Urinary bladder (tissue), 4 donors: ENCODE measurements at places on chromosomes 1 and 21.

GRCh38 chr1:230175839-230176238, 108.8 kb downstream of the GALNT2 start:
- no peak for DNase-seq

- no peak for DNase-seq
Measured at GRCh38 chr1:208785629-208786028, 541.4 kb upstream of the PLXNA2 start.

GRCh38 chr1:208300084-208300770, 56.0 kb upstream of the PLXNA2 start:
- no peak for DNase-seq

DNA sequence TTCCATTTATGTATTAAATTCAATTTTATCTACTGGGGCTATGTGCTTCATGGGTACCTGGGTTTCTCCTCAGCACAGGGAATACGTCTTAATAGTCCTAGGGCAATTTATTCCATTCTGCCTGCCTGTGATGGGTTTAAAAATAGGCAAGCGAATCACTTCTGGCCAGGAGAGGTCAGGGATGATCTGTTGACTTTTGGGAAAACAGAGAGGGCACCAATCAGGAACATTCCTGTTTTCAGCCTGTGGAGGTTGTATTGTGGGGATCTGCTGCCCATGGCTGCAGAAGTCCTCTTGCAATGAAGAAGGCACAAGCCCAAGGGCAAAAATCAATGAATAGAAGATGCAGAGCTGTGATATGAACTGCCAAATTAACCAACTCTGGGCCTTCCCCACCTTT, 303.1 kb downstream of the CTH start:
- no peak for DNase-seq

- DNase-seq = no peak
Measured at GRCh38 chr1:55560266-55560665, 345.1 kb upstream of the USP24 start.

- no peak for DNase-seq
Measured at GRCh38 chr1:40625076-40625475, 40.4 kb downstream of the RIMS3 start.

DNA sequence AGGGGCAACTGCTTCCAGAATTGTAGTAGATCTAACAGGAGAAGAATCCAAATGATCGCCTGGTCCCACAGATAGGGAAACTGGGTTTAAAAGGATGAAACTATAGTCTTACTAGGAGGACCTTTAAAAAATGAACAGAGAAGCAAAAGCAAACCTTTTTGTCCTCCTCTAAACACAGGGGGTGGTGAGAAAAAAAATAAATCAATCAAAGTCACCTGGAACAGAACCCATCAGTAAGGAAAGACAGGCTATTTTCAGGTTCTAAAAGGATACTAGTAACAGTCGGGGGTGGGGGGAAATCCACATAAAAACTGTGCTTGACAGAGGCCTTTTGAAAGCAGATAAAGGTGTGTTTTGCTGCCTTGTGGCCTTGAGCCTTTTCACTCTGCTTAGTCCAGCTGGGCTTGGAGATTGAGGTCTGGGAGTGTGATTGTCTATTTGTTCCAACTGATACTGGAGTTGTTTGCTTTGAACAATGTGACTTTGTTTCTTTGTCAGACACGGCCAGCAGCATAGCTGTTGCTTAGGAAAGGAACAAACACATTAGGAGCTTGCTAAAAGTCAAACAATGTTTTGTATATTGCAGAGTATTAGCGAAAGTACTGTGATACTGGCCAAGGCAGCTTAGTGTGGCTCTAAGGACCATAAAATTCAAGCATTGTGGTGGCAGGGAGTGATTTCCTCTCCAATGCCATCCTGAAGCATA, 141.1 kb upstream of the IRF2BP2 start:
- no peak for DNase-seq

GRCh38 chr1:207423560-207424292, 30.4 kb upstream of the CR2 start:
- no peak for DNase-seq

DNA sequence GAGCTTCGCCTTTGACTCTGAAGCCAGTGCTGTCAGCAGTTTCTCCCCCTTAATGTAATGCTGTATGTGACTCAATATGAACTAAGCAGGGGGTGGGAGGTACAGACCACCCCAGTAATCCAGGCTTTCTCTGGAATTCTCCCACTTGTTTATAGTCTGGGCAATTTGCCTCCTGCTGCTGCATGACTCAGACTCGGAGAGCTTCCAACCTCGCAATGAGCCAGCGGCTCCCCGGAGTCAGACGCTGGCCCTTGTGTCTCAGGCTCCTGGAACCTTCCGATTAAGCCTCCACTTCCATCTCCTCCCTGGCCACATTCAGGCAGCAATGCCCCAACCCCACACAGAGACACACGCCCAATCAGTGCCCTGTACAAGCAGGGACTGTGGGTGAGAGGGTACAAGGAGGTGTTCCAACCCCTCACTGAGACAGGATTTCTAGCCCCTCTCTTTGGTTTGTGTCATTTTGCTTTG, 471.7 kb upstream of the VAMP3 start:
- DNase-seq = peak; percentile 66

- peak; percentile 52 for DNase-seq
Measured at GRCh38 chr1:92994105-92994712, 32.9 kb upstream of the DIPK1A start.

- DNase-seq = no peak
Measured at GRCh38 chr1:9292361-9293240, at the start of gene SPSB1. Gene SPSB1, plus strand, starts transcription at chr1:9292894. Its CDS starts 62,998 bp downstream, at chr1:9355892.

DNA sequence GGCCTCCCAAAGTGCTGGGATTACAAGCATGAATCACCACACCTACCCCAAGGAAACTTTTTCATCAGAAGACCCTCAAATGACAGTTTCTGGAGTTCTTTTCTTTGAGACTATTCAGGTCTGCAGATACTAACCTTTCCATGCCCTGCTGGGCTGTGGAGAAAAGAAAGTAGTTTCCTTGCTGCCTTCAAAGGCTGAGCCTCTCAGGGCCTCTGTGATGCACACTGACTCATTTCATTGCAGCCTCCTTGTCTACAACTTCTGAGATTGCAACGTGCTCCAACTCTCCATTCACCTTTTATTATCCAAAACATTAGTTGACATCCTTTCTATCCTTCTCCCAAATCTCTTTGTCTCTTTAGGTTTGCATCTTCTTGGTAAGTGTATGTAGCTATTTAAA, 8.8 kb upstream of the SAMSN1 start:
- no peak for DNase-seq

DNA sequence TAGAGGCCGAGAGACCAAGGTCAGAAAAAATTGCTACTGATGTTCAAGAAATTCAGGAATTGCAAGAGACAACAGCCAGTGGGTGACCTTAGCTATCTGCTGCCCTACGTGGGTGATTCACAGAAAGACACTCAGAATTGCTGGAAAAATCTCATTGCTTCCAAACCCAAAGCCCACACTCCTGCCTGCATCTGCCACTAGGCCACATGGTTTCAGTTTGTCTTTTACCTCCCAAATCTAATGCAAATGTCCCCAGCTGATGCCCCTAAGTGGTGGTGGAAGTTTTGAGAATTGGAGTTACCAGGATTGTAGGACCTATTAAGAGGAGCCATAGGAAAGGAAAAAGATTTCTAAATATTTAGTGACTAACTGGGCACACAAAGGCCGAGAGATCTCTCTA, 341.5 kb upstream of the CHRM3 start:
- DNase-seq = no peak

DNA sequence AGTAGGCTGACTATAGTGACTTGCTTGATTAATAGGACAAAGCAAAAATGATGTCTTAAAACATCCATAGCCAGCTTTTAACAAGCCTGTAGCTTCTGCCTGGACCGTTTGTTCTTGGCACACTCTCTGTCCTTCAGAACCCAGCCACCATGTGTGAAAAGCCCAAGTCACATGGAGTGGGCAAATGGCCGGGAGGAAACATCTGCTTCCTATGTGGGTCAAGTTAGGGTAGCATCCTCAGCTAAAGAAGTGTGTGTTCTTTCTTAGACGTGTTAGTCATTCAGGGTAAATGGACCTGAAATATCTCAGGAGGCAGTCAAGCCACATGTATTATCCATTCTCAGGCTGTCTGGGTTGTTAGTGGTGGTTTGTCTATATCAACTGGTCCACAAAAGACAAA, 23.4 kb downstream of the RD3 start:
- DNase-seq = no peak

GRCh38 chr1:162303004-162303344, 73.7 kb downstream of the SPATA46 start:
- no peak for DNase-seq

GRCh38 chr1:151485685-151486255, 25.4 kb upstream of the CGN start:
- no peak for DNase-seq

- DNase-seq = no peak
Measured at GRCh38 chr1:12161662-12162458, 4.9 kb upstream of the TNFRSF1B start.

- no peak for DNase-seq
Measured at GRCh38 chr1:182255494-182255893, 136.1 kb downstream of the GLUL start.

GRCh38 chr1:234114648-234115307, 210.3 kb downstream of the SLC35F3 start:
- DNase-seq = no peak

DNA sequence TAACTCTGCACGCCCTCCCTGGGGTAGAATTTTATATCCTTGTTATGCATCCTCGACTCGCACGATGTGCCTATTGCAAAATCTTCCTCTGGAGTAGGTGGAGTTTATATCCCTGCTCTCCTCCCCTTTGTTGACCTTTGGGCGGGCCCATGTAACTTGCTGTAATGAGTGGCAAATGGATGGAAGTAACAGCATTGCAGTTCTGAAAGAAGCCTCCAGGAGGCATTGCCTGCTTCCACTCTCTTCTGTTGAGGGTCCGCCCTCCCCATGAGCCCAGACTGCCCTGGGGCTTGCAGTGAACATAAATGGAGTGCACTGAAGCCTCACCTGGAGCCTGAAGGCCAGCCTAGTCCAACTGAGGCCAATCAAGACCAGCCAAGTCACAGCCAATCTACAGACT, 62.2 kb upstream of the GRIK3 start:
- no peak for DNase-seq

GRCh38 chr21:44575307-44576024, 1.9 kb downstream of the KRTAP10-4 start:
- DNase-seq = no peak

- DNase-seq = no peak
Measured at GRCh38 chr1:200877839-200878551, 5.2 kb downstream of the GPR25 start.

DNA sequence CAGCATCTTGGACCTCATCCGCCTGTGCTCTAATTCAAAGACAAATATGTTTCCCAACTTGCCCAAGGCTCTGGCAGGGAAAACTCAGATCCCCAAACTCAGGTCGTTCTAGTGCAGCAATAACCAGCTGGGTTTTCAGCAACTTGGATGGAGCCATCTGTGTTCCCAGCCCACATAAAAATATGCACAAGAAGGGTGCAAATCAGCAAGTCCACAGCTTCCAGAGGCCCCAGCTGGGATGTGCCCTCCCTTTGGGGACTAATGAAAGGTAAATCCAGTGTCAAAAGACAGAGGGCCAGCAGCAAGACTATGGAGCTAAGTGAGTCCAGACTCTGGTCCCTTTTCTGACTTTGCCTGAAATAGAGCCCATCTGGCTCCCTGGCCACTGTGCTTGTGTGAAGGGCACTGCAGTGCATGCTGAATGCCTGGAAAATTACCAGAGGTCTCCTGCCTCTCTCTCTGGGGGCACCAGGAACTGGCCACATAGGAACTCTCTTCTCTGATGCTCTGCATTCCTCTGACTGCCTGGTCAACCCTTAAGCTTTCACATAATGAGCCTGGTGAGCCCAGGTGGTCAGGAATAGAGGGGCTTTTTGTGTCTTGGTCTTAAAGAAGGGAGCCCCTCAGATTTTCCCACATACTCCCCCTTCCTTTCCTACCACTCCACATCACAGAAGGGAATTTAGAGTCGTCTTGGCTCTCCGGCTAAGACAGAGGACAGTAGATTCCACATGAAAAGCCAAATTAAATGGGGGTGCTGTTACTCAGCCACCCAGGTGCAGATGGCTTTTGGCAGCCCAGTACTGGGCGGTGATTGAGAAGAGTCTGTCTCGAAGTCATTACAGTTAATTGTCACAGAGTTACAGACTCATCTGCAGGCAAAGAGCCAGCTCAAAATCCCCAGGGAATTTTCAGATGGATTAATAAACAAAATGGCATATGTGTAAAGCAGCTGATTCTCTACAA, 88.1 kb upstream of the C1orf21 start:
- no peak for DNase-seq

DNA sequence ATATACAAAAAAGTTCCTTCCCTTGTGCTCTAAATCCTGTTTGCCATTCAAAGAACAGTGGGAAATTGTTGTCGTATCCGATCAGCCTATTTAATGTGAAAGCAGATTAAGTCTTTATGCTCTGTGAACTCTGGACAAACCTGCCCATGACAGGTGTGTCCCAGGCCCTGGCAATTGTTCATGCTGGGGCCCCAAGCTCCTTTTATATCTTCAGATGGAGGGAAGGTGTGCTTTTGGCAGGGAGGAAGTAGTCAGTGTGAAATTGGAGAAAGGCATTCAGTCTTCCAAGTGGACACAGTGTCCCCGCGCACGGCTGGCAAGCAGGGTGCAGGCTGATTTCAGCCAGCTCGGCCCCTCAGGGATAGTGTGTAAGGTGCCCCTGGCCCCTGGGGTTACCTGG, 135.1 kb upstream of the F3 start:
- DNase-seq = peak; percentile 55

DNA sequence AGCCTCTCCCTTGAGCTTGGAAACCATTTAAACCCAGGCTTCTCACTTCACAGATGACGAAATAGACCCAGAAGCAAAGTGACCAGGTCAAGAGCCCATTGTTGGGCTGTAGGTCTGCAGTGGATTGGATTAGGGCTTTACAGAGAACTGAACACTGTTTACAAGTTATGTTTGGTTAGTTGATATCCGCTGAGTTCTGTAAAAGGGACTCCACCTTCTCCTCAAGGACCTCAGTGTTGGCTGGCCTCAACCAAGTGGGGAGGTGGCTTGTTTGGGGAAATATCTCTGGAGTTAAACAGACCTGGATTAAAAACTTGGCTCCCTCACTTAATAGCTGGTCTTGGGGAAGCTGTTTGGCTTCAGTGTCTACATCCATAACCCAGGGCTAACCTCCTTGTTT, 88.1 kb downstream of the UCK2 start:
- DNase-seq = no peak

DNA sequence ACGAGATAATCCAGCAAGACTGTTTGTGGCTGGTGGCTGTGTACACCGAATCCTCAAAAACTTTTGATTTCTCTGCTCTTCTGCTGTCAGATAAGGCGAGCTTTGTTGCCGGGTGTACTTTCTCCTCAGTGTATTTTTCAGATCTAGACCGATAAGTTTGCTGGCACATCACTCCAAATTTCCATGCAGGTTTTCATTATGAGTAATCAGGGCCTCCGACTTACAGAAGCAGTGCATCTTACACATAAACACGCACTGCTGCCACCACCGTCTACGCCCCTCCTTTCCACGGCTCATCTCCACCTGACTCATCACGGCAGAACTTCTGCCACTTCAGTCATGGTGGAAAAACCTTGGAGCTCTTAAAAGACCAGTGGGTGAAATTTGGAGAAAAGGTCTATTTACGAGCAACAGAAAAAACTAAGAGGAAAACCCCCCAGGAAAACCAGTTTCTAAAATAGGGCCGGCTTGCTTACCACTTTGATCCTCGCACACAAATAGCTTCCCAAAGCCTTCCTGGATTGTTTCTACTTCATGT, 7.7 kb downstream of the ZBTB21 start:
- no peak for DNase-seq
